Stimulated activated CD8-positive, alpha-beta memory T cell treated with anti-CD3 and anti-CD28 coated beads, Interleukin-4, amount 100 ng/mL, for 48 hours (primary cell): ENCODE measurements at places on chromosomes 4 and X.
A peak's percentile ranks its signal among the peaks of the same experiment; 100 is the strongest.

DNA sequence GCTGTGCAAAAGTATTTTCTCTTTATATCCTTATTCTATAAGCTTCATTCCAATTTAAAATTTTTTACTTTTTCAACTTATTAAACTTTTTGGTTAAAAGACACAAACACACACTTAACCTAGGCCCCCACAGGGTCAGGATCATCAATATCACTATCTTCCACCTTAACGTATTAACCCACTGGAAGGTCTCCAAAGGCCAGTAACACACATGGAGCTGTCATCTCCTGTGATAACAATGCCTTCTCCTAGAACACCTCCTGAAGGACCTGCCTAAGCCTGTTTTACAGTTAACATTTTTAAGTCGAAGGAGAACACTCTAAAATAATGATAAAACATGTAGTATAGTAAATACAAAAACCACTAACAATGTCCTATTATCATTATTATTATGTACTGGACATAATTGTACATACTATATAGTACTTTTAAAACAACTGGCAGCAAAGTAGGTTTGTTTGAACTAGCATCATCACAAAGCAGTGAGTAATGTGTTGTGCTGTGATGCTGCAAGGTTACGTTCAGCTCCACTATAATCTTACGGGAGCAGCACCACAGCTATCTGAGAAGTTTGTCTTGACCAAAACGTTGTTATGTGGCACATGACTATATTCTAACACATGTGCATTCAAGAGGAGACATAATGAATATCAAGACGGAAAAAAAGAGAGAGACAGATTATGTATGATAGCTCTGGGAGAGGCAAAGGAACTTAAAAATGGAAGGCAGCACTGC, 33.7 kb downstream of the DHX15 start:
- DNase-seq, result no peak

DNA sequence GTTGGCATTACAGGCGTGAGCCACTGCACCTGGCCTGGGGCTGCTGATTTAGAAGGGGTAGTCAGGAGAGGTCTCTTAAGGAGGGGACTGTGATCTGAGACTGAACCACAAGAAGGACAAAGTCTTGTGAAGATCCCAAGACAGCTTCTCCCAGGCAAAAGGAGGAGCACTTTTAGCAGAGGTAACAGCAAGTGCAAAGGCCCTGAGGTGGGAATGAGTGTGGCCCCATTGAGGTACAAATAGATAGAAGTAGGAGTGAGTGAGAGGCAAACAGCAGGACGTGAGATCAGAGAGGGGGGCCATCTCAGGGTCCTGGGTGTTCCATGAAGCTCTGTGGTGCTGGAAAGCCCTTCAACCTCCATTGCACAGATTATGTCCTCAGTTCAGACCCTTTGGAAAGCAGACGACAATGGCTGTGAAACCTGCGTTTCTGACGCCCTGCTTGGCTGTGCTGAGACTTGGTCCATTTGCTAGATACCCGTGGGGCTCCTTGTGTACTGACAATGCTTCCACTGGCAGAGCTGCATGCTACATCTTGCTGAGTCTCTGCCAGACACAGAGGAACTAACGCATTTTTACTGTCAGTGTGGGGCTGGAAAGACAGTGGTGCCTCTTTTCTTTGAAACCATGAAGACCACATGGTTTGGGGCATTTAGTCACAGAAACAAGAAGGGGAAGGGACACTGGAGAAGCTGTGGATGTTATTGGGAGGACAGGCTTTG, 1.3 kb upstream of the CCKAR start:
- DNase-seq, result no peak

DNA sequence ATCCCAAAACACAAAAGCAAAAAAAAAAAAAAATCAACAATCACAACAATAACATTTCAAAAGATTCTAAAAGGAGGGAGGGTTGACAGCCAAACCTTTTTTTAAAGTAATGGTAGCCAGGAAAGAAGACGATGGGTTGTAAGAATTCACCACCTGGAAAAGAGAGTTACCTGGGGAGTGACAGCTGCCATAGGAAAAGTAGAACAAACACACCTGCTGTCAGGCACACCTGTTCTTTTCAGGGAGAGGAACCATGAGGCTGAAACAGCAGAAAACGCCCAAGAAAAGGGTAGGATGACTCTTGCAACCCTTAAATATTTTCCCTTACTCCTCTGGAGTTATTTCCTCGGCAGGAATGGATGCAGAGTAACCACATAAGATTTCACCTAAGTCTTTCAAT, 388.4 kb upstream of the TEX13C start:
- DNase-seq, result no peak

DNA sequence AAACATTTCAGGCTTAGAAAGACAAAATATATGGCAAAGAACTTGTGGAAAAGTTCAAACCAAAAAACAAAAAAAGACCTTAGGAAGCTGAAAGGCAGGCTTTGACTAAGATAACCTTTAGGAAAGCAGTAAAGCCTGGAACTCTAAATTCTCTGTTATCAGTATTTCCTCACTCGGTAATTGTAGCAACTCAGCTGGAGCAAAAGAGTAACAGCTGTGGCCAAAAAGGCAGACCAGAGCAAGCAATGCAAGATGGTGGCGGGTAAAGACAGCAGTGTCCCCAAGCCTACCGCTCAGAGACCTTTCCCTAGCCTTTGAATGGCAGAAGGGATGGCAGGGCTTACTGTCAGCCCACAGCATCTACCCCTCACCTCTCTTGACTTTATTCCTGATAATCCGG, 63.1 kb upstream of the KLHL13 start:
- DNase-seq, result no peak

DNA sequence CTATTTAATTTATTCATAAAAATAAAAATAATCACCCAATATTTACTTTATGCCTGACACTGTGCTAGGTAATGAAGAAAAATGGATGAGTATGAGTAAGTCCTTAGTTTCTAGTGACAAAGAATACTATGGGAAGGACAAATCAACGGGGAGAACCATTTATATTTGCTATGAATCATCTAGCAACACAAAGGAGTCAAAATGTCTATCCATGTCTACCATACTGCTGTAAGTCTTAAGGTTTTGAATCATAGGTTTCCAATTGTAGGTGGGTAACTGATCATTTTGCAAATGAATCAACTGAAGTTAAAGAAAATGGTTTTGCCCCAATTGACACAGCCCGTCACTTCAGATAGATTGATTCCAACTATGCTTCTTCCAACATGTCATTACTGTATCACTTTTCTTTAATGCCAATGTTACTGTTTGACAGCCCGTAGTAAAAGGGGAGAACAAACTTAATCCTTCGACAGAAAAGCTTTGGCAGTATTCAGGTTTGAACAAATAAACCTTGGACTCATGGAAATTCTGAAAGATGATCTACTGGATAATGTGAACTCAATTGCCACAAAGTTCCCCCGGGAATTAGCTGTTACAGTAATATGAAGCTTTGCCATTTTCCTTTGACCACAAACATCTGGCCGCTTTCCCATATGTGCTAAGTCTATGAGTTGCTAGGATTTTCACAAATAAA, 3.2 kb downstream of the TDO2 start:
- DNase-seq, result no peak

DNA sequence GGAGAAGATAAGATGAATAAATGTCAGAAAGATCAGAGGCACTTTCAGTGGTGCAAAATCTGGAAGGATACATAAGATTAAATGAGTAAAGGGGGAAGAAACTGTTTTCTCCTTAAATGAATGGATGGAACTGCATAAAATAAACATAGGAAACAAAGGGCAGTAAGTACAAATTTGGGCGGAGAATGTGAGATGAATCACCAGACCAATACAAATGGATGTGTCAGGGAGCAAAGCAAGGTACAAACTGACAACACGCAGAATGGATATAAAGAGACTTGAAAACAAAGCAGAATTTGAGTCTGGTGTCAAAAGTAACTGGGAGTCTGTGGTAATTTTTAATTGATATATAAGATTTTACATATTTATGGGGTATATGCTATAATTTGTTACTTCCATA, 175.3 kb upstream of the PCDH18 start:
- DNase-seq, result no peak

DNA sequence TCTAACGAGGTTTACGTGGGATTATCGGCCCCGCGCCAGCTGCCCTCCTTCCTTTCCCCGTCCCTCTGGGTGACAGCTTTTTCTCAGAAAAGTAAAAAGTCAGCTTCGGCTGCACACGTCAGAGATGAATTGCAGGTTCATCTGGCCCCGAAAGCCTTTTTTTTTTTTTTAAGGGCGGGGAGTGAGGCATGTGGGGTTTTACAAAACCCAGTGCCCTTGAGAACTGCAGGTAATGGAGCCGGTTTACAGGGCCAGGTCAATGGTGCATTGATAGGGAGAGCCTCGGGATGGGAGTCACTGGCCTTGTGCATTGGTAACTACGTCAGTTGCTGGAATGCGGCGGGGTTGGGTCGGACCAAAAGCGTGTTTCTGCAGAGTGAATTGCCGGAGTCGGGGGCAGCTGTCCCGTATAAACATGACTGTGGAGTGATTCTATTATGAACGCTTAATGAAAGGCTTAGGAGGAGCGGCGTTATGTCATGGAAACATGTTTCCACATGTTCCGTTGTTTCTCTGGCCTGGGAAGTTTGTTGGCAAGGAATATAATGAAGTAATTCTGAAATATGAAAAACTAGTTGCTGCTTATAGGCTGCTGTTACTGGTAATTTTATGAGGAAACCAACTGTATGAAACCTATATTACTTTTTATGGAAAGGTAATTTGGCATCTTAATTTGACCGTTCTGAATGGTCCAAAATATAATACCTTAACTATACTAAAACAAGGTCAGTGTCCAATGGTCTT, 1.1 kb downstream of the HSPA4L start:
- DNase-seq, result peak; percentile 67

GRCh38 chr4:147587041-147587440, 30.2 kb upstream of the TMEM184C start:
- no peak for DNase-seq

GRCh38 chr4:134202166-134202956, 772 bp upstream of the PABPC4L start:
- no peak for DNase-seq

GRCh38 chr4:1015179-1015578, 3.8 kb downstream of the FGFRL1 start:
- DNase-seq, result no peak

DNA sequence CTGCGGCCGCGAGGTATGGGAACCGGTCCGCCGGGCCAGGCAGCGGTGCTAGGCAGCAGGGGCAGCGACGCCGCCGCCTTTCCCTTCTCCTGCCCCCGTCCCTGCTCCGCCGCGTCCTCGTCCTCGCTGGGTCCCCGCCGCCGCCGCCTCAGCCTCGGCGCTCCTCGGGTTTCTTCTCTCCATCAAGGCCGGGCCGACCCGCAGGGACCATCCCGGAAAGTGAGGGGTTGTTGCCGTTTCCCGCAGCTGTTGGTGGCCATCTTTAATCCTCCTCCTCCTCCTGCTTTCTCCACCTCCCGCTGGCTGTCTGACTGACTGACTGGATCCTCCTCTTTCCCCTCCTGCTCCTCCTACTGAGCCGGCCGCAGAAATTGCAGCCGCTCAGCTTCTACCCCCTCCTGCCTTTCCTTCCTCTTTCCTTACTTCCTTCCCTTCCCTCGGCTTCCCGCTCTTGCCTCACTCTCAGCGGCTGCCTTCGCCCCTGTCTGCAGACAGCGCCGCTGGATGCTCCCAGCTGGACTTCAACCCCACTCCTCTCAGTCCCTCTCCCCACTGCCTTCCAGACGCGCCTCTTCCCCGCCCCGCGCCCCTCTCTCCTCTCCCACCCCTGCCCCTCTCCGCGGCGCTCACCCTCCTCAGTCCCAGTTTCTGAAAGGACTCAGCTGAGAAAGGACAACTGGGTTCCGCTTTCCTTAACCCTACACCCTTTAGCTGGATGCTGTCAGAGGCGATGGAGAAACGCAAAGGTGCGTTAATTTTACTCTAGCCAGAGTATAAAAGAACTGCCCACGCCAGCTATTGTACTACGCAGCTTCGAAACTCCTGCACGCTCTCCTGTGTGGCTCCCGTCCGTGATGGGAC, at the start of gene WDFY3:
Gene WDFY3, minus strand, starts transcription at position 309 of the 861 bp plus-strand sequence. CDS start 106,099 bp downstream, outside the sequence.
- peak; percentile 30 for DNase-seq

- no peak for DNase-seq
Measured at GRCh38 chr4:99144070-99144469, at the start of gene ADH4. Gene ADH4, minus strand, starts transcription at chr4:99144297. Its CDS starts 75 bp downstream, at chr4:99144222.

- DNase-seq, result no peak
Measured at GRCh38 chrX:32599156-32599555, 612.2 kb downstream of the DMD start.

GRCh38 chr4:121233982-121234381, 69.9 kb upstream of the TNIP3 start:
- DNase-seq, result no peak

- DNase-seq, result no peak
Measured at GRCh38 chr4:132614682-132615081, 534.4 kb upstream of the PCDH10 start.

GRCh38 chr4:70706516-70706915, 15.2 kb upstream of the RUFY3 start:
- no peak for DNase-seq

GRCh38 chr4:3860061-3860912, 94.1 kb downstream of the ADRA2C start:
- DNase-seq, result no peak

- DNase-seq, result no peak
Measured at GRCh38 chr4:26958925-26959653, 98.4 kb downstream of the STIM2 start.

DNA sequence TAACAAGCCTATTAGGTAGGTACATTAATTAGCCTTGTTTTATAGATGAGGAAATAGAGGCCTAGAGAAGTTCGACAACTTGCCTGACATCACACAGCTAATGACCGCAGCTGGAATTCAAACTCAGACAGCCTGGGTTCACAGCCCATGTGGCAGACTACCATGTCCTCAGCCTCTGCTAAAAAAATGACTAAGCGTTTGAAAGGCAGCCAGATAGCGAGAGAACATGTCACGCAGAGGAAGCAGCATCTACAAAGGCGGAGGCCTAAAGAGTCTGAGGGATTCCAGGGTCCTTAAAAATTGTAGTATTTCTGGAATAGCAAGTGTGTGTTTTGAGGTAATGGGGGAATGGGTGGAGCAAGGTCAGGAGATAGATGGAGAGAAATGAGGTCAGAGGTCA, 33.2 kb upstream of the BMP15 start:
- no peak for DNase-seq

- no peak for DNase-seq
Measured at GRCh38 chr4:124635331-124635730, 77.2 kb downstream of the ANKRD50 start.

DNA sequence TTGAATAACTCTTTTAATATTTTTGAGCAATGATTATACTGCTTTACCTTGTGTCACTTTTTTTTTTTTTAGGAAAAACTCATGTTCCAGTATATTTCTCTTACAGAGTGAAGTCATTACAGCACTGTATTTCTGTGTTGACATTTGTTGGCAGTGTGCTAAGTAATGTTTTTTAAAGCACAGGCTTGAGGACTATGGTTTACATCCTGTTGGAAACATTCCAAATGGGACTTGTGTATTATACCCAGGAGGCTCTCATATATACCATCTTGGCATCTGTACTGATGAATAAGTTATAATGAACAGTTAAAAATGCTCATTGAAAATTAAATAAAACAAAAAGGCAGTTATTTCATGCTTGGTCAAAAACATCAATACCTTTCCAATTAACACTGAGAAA, 33.8 kb downstream of the CEP44 start:
- DNase-seq, result no peak

DNA sequence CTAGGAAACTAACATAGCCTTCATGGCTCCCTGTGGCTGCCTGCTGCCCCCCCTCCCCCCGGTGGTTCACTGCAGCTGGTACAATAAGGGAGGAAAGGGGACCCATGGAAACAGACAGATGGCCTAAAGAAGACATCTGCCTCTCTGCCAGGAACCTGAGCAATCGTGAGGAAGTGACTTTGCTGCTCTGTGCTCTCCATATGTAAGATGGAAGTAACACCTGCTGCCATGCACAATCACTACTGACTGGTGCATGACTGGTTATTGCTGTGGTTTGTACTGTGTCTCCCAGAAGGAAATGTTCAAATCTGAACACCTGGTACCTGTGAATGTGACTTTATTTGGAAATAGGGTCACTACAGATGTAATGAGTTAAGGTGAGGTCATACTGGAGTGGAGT, 43.6 kb downstream of the CD99L2 start:
- DNase-seq, result no peak
